Stimulated activated CD4-positive, alpha-beta T cell treated with anti-CD3 and anti-CD28 coated beads, Interleukin-1b, Interleukin-23, amount 100 ng/mL, for 1 hour (primary cell): ENCODE measurements at places on chromosomes 11 and 22.

- DNase-seq: no peak
Observed at GRCh38 chr11:20192151-20192550, 31.9 kb upstream of the DBX1 start.

GRCh38 chr22:20887375-20887774, 28.6 kb downstream of the SNAP29 start:
- DNase-seq: no peak

- no peak for DNase-seq
Observed at GRCh38 chr11:15186146-15186545, 71.4 kb downstream of the INSC start.

DNA sequence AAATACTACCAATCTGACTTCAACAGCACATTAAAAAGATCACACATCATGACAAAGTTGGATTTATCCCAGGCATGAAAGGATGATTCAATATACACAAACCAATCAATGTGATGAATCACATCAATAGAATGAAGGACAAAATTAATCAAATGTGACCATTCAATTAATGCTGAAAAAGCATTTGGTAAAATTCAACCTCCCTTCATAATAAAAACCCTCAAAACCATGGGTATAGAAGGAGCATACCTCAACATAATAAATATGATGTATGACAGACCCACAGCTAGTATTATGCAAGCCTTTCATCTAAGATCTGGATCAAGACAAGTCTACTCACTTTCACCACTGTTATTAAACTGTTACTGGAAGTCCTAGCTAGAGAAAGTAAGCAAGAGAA, 921.7 kb upstream of the RAG2 start:
- DNase-seq: no peak
